Stimulated activated CD8-positive, alpha-beta memory T cell treated with anti-CD3 and anti-CD28 coated beads, Interleukin-7, amount 100 ng/mL, for 1 hour (primary cell): ENCODE measurements at places on chromosomes 7 and 10.

- no peak for DNase-seq
Measured at GRCh38 chr10:119723624-119724023, 2.2 kb upstream of the INPP5F start.

DNA sequence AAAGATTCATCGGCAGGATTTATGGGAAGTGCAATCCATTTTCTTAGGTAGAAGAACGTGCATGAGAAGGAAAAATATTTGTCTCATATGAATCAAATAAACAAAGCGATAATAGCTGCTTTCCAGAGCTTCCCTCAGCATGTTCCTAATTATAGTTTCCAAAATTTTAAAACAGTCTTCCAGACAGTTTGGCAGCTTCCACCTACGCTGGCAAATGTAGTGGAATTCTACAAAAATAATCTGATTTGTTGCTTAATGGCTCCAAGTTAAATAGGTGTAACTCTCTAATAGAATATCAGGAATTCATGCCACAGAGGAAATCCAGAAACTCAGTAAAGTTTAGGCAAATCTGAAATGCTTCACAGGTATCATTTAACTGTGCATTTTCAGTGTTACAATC, 23.3 kb upstream of the AGBL3 start:
- DNase-seq, result no peak

DNA sequence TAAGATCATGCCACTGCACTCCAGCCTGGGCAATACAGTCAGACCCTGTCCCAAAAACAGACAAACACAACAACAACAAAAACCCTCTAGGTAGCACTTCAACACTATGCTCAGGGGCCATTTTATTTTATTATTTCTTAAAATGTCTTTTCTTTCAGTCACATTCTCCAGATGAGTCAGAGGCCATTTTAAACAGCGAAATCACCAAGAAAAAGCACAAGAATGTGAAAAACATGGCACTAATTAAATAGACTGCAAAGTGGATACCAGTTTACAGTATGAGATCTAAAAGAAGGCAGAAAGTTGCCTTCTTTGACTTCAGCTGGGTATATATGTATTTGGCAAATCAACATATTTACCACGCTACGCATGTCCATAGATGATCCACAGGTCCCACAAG, 6.1 kb upstream of the FGL2 start:
- no peak for DNase-seq

DNA sequence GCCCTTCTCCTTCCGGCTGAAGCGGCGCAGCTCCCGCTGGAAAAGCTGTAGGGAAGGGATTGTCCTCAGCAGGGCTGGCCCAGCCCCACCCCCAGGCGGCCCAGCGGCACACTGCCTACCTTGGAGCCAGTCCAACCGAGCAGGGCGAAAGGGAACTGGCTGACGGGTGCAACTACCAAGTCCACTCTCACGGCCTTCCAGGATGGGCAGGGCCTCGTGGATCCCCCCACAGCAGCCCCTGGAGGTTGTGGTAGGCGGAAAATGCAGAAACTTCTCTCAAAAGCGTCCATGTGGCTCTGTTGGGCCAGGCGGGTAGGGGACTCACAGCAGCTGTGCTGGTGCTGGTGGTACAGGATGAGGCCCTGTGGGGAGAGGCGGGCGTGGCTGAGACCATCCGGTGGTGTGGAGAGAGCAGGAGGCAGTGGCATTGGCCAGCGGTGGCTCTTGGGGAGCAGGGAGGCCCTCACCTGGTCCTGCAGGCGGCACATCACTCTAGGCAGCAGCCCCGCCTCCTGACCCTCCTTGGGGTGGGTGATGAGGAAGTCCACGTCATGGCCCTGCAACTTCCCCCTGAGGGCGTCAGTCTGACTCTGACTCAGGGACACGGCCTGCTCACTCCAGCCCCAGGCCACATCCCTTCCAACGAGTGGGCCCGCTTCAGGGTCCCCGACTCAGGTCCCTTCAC, 8.4 kb upstream of the PGAM2 start:
- DNase-seq, result peak; percentile 18

DNA sequence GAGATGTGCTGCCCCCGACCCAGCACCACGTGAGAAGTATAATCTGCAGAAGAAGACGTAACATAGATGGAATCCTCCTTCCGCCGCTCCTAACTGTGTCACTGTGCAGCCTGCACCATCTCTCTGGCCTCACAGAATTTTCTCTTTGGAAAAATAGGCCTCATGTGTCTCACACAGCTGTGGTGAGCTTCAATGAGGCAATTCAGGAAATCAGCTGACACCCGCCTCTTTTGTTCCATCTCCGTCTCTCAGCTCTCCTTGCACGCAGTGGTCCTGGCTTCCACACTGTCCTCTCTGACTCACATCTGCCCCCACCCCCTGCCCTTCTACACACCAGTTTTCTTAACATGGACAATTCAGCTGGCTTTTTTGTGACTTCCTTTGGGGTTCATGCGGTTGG, 7.2 kb downstream of the C10orf90 start:
- no peak for DNase-seq

GRCh38 chr10:35058134-35058533, 32.0 kb downstream of the CUL2 start:
- no peak for DNase-seq

DNA sequence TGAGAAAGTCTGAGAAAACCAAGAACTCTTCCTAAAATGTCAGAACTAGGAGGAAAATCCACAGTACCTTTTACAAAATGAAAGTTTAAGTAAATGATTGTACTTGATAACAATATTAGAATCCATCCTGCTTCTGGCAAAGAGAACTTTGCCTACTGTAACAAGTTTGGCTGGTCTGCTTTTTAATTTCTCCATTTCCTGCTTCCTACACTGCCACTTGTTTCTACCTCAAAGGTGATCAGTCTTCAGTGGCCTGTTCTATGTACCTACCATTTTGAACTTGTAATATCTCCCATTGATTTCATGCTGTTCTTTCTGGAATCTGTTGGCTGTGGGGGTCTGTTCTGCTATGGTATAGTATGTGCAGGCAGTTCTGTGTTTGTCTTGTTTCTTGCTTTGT, 32.9 kb upstream of the CAPZA2 start:
- DNase-seq, result no peak

GRCh38 chr7:127486654-127487053, 94.1 kb upstream of the ZNF800 start:
- DNase-seq, result no peak

DNA sequence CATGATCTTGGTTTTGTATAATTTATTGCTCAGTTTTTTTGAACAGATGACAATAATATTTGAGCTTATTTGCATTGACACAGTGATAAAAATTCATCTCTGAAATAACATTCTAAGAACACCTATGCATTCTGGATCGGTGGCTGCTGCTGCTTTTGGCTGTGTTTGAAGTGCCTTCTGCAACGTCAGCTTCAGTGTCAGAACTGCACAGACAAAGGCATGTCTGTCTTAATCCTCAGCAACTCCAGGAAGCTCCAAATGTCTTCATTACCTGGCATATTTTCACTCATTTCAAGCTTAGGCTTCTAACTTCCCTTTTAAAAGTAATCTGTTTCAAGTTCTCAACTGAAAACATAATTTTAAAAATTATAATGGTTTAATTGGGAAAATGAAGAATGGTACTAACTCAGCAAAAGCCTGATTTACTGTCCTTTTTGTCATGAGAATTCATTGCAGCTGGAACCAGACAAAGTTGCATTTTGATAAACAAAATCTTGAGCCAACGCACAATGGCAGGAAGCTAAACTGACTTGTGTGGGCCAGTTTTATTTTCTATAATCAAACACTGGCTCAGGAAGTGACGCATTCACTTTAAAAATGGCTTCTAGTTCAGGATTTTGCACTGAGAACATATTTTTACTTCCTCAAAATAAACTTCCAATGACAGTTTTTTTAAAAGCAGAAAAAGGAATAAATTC, 38.7 kb downstream of the NPS start:
- DNase-seq, result no peak

GRCh38 chr7:51158211-51158610, 158.4 kb downstream of the COBL start:
- DNase-seq, result no peak

DNA sequence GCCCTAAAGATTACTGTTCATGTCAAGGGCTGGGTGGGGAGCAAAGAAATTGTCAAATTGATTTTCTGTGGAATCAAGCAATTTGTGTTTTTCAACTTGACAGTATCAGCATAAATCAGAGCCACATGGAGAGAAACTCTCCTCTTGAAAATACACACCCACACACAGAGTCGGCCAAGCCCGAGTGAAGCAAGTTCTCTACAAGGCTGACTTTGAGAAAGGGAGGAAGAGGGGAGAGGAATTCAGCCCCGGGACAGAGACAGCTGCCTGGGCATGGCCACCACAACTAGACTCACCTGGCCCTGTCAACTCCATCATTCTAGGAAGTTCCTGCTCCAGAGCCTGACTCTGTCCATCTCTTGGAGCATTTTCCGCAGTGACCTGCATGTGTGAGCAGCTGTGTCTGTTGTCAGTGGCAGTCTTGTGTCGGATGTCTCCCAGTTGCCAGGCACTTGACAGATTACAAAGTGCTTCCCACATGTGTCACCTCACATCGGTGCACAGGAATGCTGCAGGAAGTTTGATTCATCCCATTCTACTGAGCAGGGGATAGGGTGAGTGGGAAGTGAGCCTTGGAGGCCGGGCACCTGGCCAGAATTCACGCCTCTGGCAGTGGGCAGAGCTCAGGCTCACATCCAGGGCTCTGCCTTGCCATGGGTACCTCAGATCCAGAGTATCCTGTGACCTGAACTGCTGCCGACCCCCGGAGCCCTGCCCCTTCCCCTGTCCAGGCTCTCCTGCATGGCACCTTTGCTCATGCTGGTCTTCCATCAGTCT, 37.9 kb downstream of the ADAM12 start:
- DNase-seq, result no peak

- DNase-seq, result no peak
Measured at GRCh38 chr7:26156451-26157420, 4.7 kb downstream of the NFE2L3 start.

- no peak for DNase-seq
Measured at GRCh38 chr10:132187430-132188138, 836 bp downstream of the DPYSL4 start.

GRCh38 chr7:7051206-7051877, 131.0 kb upstream of the C1GALT1 start:
- DNase-seq, result no peak

GRCh38 chr7:90584378-90584777, 11.7 kb upstream of the CDK14 start:
- DNase-seq, result no peak

GRCh38 chr10:44925224-44925623, 14.1 kb downstream of the TMEM72 start:
- DNase-seq, result no peak

DNA sequence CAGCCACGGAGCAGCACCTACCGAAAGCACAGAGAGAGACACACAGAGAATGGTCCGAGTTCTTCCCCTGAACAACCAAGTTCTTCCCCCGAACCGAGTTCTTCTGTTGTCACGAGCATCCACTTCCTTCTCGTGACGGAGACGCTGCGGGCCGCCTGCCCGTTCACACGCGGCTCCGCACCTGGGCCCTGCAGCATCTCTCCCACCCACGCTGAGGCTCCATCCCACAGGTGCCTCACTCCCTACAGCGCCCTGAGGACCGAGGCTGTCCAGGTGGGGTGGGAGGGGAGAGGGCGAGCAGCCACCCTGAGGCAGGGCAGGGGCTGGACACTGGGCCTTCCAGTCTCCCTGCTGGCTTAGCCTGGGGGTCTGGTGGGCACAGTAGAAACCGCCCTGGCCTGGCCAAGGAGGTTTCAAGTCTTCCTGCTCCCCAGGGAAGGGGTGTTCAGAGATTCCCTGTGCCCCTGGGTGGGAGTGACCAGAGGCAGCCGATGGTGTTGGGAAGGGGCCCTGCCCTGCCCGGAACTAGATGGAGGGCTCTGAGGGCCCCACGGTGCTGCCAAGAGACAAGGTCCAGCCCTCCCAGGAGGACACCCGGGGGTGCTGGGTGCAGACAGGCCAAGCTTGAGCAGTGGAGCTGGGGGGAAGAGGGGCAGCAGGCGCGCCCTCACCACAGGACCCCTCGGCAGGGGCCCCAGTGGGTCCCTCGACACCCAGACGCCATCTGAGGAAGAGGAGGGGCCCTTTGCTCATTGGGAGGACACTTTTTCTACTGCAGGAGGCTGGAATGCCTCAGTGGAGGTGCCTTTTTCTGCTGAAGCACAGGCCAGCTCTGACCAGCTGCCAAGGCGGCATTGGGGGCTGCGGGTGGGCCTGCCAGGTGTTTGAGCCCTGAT, 5.2 kb upstream of the NKX6-2 start:
- no peak for DNase-seq

DNA sequence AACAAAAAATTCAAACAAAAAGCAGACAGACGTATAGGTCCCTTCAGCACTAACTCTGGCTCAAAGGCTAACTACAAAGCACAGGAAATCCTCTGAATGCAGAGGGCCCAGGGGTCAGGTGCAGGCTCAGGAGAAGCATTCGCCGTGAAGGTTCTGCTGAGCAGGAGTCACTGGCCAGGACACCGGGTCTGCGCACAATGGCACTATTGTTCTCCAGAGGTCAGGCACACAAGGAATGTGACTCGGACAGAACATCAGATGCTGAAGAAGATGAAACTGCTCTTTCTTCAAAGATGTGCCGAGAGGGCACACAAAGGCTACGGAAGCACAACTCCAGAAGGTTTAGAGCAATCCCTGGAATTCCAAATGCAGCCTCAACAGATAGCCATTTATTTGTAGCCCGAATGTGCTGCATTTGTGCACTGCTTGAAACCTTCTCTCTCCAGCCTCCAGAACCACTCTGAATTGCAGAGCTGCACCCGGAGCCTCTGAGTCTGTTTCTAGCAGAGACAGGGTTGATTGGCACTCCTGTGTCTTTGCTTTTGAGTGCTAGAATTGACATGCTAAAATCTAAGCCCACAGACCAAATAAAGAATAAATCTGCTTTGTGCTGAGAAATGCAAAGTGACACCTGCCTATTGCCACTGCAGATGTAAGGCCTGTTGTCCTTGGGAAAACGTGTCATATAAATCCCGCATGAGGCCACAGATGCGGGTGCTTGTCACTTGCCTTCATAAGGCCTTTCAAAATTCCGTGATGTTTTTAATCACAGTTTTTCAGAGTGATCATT, 85.4 kb upstream of the AFAP1L2 start:
- no peak for DNase-seq

GRCh38 chr10:14688606-14689005, 86.1 kb downstream of the FAM107B start:
- no peak for DNase-seq

DNA sequence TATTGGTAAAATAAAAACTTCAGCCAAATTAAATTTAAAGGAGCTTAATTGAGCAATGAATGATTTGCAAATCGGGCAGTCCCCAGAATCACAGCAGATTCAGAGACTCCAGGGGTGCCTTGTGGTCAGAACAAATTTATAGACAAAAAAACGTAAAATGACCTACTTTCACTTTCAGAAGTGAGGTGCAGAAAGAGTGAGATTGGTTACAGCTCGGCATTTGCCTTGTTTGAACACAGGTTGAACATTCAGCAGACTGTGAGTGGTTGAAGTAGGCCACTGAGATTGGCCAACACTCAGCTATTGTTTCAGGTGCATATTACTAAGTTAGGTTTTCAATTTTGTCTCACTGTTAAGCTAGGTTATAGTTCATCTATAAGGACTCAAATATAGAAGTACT, 153.4 kb downstream of the BICC1 start:
- no peak for DNase-seq

- DNase-seq, result no peak
Measured at GRCh38 chr10:21751341-21752310, 217.6 kb downstream of the MLLT10 start.
